Liver (tissue), 10 donors: ENCODE measurements at places on chromosomes 12 and 14. TPM values are rescaled to one million over a fixed set of nuclear protein-coding genes. Genes with fewer than 3 reads are reported as not detected.
A peak's percentile ranks its signal among the peaks of the same experiment; 100 is the strongest.

GRCh38 chr12:25155022-25155576 lies 39.9 kb downstream of the DNAI7 start:
- no peak for DNase-seq

The KNTC1 gene
- 34.7 TPM for total RNA-seq

DNA sequence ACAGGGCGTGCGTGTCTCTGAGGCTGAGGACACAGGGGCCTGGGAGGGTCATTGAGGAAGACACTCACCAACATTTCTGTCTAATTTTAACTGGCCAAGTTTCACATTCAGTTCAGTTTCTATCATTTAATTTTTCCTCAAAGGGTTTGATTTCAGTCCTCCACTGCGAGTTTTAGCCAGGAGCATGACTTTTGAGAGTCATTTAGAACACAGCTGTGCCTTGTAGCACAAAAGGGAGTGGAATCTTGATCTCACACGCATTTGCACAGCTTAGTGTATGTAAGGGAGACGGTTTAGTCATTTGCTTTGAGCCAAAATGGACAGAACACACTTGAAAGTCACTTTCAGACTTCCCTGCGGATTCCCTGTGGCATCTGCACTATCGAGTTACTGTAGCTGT lies 1090.8 kb downstream of the BCL11B start:
- DNase-seq = no peak

- no peak for DNase-seq
Observed at GRCh38 chr12:131436922-131437705, 273.8 kb upstream of the SFSWAP start.

DNA sequence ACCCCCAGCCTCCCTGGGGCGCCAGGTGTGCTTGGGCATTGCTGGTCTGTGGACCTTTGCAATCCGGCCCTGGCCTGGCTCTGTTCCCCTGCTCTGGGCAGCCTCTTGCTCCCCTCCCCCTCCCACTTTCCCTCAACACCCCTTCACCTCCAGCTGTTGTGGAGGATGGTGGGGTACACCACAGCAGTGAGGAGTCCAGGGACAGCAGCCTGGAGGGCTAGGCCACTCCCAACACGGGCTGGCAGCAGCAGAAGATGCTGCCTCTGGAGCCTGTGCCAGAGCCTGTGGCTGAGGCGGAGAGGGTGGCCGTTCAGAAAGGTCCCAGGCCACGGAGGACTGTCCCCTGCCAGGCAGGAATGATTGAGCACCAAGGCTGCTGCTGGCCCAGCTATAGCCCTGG lies 7.6 kb downstream of the ZBTB42 start:
- DNase-seq = no peak

DNA sequence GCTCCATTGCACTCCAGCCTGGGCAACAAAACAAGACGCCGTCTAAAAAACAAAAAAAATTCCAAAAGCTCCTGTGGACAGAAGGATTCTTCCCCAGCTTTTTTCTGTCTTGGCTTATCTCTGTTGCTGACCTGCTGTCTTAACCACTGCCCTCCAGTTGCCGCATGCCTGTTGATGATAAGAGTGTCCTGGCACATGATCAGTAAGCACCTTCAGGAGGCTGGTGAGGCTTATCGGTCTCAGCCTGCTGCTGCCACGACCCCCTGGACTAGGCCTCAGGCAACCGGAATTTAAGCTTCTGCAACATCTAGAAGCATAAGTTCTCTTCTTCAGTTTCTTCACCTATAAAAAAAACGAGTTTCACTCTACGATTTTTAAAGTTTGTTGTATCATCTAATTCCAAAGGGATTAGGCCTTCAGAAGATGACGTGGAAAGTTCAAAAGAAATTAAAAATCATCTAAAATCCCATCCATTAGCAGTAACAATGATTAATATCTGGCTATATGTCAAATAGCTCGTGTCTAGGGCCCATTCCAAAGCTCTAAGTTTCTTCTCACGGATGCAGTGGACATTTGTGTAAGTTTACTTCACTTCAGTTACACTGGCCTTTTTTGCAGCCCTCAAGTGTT lies 46.4 kb downstream of the RESF1 start:
- peak; percentile 73 for DNase-seq

The CCDC184 gene
- not detected for total RNA-seq

DNA sequence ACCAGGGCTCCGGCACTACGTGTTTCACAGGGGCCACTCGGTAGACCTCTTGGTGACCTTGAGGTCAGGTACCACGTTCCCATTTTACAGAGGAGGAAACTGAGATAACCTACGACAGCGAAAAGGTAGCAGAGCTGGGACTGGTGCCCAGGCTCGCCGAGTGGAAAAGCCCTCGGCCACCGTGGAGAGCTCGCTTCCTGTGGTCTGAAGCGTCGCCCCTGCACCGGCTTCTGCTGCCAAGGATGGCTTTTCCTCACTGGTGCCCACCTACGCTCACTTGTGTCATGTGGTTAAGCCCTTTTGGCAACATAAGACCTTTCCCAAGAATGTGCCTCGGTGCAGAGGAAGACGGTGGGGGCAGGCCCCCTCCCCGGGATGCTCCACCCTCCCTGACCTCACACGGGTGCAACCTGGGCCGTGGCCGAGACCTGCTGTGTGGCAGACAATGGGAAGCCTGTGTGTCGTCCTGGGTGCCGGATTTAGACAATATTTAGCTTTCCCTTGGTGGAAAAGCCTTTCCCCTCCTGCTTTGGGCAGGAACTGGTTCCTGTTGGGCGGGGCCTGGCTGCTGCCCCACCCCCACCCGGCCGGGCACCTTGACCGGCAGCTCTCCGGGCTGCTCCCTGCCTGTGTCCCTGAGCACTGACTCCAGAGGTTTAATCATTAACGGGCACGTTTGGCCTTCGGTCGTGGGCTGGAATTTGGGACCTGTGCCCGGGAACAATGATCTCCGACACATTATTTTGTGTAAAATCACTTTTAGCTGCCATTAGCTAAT lies 32.4 kb upstream of the PPP1R13B start:
- peak; percentile 76 for DNase-seq

- DNase-seq = no peak
Observed at GRCh38 chr12:64412459-64412858, 8.3 kb downstream of the XPOT start.

- DNase-seq = no peak
Observed at GRCh38 chr12:104376650-104377513, 73.3 kb downstream of the EID3 start.

DNA sequence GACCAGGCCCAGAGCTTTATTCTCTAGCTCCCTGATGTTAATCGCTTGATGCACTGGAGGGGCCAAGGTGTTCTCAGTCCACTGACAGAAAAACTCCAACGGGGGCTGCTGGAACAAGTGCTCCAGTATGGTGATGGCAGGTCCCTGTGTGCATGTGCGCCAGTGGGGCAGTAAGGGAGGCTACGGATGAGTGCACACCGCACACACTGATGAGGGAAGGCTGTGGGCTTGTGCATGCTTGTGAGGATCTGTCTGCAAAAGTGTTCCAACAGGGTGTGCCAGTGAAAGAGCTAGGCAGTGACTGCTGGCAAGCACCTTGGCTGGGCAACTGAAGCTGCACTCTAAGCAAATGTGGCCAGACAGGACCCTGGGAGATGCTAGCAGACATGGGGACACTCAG lies 229.7 kb upstream of the FOXG1 start:
- DNase-seq = no peak

GRCh38 chr14:61678975-61679374 lies 16.3 kb upstream of the HIF1A start:
- no peak for DNase-seq

DNA sequence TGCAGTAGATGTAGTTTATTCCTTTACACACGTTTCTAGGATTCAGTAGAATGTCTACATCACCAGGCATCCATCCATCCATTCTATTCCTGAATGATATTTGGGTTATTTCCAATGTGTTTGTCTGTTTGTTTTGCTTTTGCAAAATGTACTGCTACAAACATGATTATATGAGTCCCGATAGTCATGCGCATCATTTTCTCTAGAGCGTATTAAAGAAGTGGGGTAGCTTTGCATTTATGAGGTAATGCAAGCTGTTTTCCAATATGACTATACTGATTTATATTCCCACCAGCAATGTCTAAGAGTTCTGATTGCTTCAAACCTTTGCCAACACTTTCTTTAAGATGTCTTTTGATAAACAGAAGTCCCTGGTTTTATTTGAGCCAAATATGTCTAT lies 253.2 kb downstream of the NOVA1 start:
- DNase-seq = no peak

The KCNMB4 gene
- 0.84 TPM for total RNA-seq

- DNase-seq = no peak
Observed at GRCh38 chr14:89085737-89086382, 261.4 kb downstream of the TTC8 start.

DNA sequence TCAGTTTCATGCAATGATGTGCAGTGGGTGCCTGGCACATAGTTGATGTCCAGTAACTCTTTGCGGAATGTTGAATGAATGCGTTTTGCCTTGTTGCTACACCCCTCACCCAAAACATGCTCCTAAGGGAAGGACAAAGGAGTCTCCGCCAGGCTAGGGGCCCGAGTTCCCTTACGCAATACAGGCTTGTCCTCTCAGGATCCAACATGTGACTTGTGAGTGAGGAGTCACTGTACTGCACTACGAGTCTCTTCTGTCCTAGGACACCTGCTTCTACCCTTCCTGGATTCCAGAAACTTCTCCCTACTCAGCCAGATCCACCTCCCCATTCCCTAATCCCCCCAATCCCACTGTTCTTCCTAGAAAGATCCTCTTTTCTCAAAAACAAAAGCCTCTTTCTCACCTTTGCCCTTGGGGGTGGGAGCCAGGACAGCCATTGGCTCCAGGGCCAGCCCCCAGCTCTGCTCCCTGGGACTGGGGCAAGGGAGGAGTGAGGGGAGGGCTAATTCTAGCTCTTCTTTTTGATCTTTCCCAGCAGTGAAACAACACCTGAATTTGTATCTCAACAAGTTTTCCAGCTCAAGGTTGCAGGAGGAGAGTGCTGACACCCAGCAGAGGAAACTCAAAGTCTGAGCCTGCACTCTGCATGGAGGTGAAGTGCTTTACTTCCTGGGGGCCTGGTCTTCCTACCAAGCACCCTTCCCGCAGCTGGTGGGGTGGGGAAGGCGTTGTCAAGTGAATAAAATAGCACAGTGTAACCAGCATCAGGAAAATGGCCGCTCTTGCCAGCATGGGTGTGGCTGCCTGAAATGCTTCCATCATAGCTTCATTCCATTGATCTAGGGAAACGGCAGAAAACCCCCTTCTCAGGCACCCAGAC lies 3.4 kb upstream of the OTUB2 start:
- DNase-seq = no peak

The CLEC2A gene
- not detected for total RNA-seq

DNA sequence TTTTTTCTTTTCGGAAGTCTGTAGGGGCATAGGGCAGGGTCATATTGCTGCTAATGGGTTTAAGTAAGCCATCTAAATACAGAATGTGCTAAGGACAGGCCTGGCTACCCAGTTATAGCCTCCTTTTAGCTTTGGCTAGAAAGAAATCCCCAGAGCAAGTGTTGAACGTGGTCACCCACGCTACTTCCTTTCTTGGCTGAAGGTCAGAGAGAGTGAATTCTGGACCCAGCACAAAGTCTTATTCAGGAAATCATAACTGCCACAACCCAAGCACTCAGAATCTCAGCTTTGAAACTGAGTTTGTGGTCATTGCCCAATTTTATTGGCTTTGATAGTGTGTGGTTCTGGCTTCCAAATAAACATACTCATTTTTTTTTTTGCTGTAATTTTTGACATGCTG lies 542.1 kb upstream of the ATP2B1 start:
- no peak for DNase-seq

The IL31 gene
- not detected for total RNA-seq

DNA sequence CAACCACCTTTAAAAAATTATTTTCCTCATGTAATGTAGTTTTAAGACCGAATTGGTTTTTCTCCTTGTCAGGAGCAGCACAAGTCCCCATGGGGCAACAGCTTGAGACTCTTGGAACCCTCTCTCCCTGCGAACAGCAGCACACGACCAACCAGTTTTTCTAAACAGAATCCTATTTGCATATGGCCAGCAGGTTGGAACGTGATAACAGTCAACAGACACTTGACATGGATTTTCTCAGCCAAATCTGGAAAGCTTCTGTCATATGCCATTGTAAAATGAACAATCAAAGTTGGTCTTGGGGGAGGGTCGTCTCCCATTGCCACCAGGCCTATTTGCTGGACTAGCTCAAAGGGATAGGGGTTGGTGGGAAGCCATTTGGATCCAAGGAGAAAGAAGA lies 1915.0 kb upstream of the FLRT2 start:
- DNase-seq = no peak

GRCh38 chr12:108720757-108721514 lies 10.4 kb downstream of the CORO1C start:
- no peak for DNase-seq

The C12orf60 gene
- total RNA-seq = 0.50 TPM

The OASL gene
- 0.89 TPM for total RNA-seq

GRCh38 chr12:56129206-56129941 lies 1.3 kb downstream of the ESYT1 start:
- peak; percentile 65 for DNase-seq

DNA sequence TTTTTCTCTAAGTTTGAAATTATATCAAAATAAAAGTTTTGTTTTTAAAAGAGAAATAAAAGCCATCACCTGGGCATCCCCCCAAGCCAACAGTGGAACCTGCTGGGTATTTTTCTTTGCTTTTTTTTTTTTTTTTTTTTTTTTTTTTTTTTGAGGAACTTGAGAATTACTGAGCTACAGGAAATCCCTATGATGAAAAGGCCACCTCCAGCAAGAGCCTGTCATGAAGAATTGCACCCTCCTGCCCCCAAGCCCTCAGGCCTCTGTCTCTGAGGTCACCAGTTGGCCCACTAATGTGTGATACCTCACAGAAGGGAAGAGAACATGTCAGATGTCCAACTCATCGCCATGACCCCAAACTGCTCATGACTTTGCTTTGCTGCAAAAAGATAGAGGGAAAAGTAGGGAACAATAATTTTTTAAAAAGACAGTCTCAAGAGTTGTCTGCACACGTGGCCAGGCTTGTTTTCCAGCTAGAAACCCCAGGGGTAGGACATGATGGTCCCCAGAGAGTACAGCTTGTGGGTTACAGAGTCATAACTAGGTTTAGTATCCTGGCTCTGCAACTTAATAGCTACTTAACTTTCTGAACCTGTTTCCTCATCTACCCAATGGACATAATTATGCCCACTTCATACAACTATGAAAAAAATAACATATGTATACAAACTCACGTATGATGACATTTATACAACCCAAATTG lies 124.3 kb upstream of the EGLN3 start:
- DNase-seq = no peak

The HOXC13 gene
- total RNA-seq = not detected
